ENCODE measurements at places on chromosomes 11 and 22.

- DNase-seq: no peak
These were observed 15.4 kb upstream of the OR4D5 start for GRCh38 chr11:123924027-123924426.

GRCh38 chr11:63945477-63946163 is 6.8 kb downstream of the NAA40 start:
- peak; percentile 58 for DNase-seq

DNA sequence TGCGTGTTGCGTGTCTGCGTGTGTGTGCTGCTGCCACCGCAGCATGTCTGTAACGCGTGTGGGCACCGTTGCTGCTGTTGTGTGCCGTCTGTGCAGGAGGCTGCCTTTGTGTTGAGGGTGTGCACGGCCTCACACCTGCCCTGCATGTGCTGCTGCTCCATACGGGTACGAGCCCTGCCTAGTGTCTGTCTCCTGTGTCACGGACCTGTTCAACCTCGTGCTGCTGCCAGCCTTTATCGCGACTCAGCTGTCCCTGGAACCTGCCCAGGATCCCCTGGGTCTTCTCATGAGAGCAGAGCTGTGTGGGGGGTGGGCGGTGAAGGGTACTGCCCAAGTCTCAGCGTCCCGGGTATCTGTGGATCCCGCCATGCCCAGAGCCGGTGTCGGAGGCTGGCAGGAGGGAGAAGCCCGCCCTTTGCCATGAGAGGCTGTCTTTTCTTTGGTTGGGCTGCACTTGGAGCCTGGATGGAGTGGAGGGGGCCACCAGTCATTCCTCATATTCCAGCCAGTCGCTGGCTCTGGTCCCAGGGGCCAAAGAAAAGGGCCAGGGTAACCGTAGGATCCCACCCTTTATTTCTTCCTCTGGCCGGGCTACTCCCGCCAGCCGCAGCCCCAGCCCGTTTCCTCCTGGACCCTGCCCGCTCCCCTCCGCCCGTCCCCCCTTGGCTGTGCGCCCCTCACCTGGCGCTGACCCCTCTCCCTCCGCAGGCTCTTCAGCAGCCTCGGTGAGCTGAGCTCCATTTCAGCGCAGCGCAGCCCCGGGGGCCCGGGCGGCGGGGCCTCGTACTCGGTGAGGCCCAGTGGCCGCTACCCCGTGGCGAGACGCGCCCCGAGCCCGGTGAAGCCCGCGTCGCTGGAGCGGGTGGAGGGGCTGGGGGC is 7.8 kb upstream of the ACR start:
- no peak for DNase-seq

- DNase-seq: no peak
These were observed 17.7 kb upstream of the PRDM10 start for GRCh38 chr11:130020323-130020722.

GRCh38 chr11:22930816-22931594 is 70.7 kb upstream of the CCDC179 start:
- no peak for DNase-seq

Data from HCEC 1CT (cell line).